ENCODE measurements at places on chromosomes 1 and 21.

DNA sequence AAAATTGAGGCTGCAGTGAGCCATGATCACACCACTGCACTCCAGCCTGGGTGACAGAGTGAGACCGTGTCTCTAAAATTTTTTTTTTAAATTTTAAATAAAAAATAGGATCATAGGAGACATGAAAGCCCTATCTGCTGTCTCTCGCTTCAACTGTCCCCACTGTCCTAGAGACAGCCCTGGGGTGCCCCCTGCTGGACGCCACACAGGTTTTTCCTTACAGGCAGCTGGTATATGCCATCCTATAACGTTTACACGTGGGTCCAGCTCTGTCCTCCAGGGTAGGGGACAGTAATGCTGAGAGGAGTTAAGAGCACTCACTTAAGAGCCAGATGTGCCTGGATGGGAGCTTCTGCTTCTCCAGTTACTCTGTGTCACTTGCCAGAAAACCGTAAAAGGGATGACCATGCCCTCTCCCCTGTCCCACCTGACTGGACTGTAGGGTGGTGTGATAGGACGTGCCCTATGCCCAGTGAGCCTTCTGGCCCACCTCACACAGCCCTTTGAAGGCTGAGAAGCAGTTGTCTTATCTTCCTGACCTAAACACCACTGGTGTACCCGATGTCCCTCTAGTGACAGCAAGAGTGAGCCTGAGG is 8.5 kb downstream of the FBXO2 start:
- no peaks in the 10 kb centered on the region for H3K27me3 ChIP-seq
- peaks cover 16% of the 10 kb centered on the region for H3K4me1 ChIP-seq
- H3K4me3 ChIP-seq = no peak overlapping the region
- peak; percentile 79 for DNase-seq
- H3K27ac ChIP-seq = no peak overlapping the region

DNA sequence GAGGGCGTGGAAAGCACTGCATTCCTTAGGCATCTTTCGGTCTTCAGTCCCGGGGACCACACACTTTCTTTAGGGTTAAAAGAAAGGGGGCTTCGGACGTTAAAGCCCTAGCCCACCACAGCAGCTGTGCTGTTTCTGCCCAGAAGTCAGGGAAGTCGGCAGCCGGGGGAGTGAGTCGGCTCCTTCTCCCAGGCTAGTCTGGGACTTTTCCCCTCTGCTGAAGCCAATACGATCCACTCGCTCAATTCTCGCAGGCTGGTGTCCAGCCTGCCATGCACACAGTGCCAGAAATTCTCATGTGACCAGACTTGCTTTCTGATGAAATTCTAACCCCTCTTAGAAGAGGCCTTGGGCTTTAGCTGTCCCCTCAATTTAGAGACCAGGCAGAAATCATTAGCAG is 67.7 kb downstream of the BCAR3 start:
- H3K36me3 ChIP-seq = peaks cover 2% of the 10 kb centered on the region
- no peak for DNase-seq
- H3K27ac ChIP-seq = no peak overlapping the region

GRCh38 chr1:183543619-183544204 is 46.5 kb downstream of the NCF2 start:
- peak; percentile 59 for DNase-seq
- H3K27me3 ChIP-seq = no peaks in the 10 kb centered on the region
- H3K36me3 ChIP-seq = peaks cover 18% of the 10 kb centered on the region
- H3K4me3 ChIP-seq = no peak overlapping the region
- peaks cover 4% of the 10 kb centered on the region for H3K4me1 ChIP-seq

DNA sequence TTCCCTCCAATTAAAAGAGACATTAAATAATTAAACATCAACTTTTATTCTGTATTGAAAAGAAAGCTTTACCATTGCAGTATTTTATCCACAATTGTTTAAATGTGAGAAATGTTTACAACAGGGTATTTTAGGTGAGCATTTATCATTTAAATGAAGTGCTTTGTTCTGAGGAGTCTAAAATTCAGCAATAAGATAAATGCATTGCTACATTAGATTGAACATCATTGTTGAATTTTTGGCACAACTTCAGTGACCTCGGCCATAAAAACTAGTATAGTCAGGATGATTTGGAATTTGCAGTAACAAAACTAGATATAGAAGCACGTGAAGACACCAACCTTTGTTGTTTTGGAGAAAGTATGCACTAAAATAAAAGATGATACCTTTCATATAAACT is 692.9 kb downstream of the USP25 start:
- no peak overlapping the region for H3K27ac ChIP-seq
- no peak for DNase-seq
- no peak overlapping the region for H3K4me3 ChIP-seq
- no peaks in the 10 kb centered on the region for H3K27me3 ChIP-seq

DNA sequence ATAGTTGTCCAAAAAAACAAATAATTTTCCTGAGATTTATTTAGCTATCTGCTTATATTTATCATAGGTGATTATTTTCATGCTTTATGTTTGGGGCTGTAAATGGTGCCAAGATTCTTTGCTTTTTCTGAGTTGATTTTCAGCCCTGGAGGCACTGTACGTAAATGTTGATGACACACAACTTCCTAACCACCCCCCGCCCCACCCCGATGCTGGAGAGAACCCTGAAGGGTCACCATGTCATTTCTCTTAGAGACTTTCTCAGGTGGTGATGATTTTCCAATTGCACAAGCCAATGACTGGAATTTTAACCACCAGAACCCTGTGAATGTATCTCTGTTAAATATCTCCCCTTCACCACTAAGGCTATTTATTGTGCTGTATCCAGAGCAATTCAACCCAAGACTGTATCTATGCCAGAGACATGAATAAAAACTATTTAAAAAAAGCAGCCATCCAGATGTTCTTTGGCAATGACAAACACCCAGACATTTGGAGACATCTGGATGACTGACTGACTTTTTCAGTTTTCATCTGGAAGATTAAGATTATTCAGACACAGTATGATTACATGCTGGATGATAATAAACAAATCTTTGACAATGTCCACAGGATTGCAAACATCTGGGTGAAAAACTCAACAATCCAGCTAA is 346.0 kb downstream of the LMX1A start:
- H3K36me3 ChIP-seq = no peaks in the 10 kb centered on the region
- H3K4me1 ChIP-seq = no peaks in the 10 kb centered on the region
- no peak for DNase-seq
- no peaks in the 10 kb centered on the region for H3K27me3 ChIP-seq

- no peak overlapping the region for H3K27ac ChIP-seq
- H3K4me3 ChIP-seq = no peak overlapping the region
- peaks cover under 1% of the 10 kb centered on the region for H3K4me1 ChIP-seq
- H3K27me3 ChIP-seq = peaks cover 5% of the 10 kb centered on the region
Measured at GRCh38 chr1:41404308-41404761, 43.1 kb downstream of the FOXO6 start.

- no peak overlapping the region for H3K4me3 ChIP-seq
- H3K27me3 ChIP-seq = no peaks in the 10 kb centered on the region
- H3K36me3 ChIP-seq = no peaks in the 10 kb centered on the region
- no peaks in the 10 kb centered on the region for H3K4me1 ChIP-seq
- no peak for DNase-seq
Measured at GRCh38 chr1:232223183-232223708, 406.7 kb downstream of the SIPA1L2 start.

- H3K27ac ChIP-seq = no peak overlapping the region
- no peak for DNase-seq
- H3K27me3 ChIP-seq = peaks cover 7% of the 10 kb centered on the region
- H3K4me1 ChIP-seq = no peaks in the 10 kb centered on the region
- no peaks in the 10 kb centered on the region for H3K36me3 ChIP-seq
Measured at GRCh38 chr1:116297495-116298212, 75.4 kb upstream of the ATP1A1 start.

- H3K27me3 ChIP-seq = no peaks in the 10 kb centered on the region
- no peak overlapping the region for H3K4me3 ChIP-seq
- H3K4me1 ChIP-seq = no peaks in the 10 kb centered on the region
- no peak for DNase-seq
Measured at GRCh38 chr1:226382030-226382429, 25.9 kb downstream of the PARP1 start.

DNA sequence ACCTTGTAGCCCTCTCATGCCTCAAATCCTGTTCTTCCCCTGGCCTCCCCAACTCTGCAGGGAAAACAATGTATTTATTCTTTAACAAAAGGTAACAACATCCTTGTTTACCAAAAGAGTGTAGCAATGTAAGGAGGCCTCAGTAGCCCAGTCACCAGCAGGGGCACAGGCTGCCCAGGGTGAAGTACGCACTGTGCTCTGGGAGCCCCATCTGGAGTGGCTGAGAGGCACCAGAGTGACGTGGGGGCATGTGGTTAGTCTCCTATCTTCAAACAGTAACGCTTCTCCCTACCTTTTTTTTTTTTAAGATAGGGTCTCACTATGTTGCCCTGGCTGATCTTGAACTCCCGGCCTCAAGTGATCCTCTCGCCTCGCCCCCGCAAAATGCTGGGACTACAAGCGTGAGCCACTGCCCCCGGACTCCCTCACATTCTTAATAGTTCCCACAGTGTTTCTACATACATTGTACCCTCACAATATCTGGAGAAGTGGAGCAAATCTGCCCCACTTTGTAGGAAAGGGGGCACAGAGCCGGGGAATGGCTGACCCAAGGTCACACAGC is 51.3 kb upstream of the ECE1 start:
- no peak for DNase-seq
- no peaks in the 10 kb centered on the region for H3K27me3 ChIP-seq
- peaks cover 6% of the 10 kb centered on the region for H3K36me3 ChIP-seq
- H3K4me1 ChIP-seq = peaks cover 53% of the 10 kb centered on the region
- H3K4me3 ChIP-seq = no peak overlapping the region

DNA sequence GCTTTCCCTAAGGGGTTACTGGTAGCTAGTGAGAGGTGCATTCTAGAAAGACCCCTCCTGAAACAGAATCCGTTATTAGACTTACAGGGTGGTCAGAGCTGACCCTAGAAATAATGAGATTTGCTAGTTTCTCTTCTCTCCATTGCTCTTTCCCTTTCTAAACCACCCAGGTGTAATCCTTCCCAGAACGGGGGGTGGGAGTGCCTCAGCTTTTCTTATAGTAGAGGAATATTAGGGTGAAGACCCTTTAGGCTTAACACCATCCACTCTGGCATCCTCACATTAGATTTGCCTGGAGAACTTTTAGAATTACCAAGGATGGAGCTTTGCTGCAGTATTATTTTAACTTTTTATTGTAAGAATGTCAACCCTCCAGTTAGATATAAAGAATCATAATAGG is 49.4 kb downstream of the CAPN9 start:
- H3K27ac ChIP-seq = no peak overlapping the region
- no peaks in the 10 kb centered on the region for H3K4me1 ChIP-seq
- DNase-seq = no peak
- peaks cover 13% of the 10 kb centered on the region for H3K27me3 ChIP-seq
- no peaks in the 10 kb centered on the region for H3K36me3 ChIP-seq

GRCh38 chr1:20137055-20137454 is 2.1 kb upstream of the PLA2G2F start:
- no peak overlapping the region for H3K4me3 ChIP-seq
- no peak overlapping the region for H3K27ac ChIP-seq
- no peak for DNase-seq
- no peaks in the 10 kb centered on the region for H3K4me1 ChIP-seq
- H3K36me3 ChIP-seq = no peaks in the 10 kb centered on the region

DNA sequence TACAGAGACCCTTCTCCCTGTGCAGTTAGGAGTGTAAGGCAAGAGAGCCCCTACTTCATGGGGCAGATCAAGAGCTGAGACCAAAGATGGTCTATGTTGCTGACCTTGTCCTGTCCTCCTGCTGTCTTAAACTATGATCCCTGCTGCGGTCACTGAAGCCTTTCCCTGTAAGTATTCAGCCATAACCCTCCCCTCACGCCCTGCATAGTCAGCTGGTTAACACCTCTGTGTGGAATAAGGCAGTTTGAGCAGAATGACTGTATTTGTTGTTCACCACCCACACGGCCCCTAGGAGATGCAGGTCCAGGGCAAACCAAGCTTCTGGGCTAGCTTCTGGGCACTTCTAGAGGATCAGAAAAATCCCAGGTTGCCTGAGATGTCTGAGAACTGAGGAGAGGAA is 356 bp downstream of the TSPAN1 start:
- H3K27ac ChIP-seq = no peak overlapping the region
- H3K36me3 ChIP-seq = no peaks in the 10 kb centered on the region
- no peak for DNase-seq
- peaks cover 31% of the 10 kb centered on the region for H3K4me1 ChIP-seq

DNA sequence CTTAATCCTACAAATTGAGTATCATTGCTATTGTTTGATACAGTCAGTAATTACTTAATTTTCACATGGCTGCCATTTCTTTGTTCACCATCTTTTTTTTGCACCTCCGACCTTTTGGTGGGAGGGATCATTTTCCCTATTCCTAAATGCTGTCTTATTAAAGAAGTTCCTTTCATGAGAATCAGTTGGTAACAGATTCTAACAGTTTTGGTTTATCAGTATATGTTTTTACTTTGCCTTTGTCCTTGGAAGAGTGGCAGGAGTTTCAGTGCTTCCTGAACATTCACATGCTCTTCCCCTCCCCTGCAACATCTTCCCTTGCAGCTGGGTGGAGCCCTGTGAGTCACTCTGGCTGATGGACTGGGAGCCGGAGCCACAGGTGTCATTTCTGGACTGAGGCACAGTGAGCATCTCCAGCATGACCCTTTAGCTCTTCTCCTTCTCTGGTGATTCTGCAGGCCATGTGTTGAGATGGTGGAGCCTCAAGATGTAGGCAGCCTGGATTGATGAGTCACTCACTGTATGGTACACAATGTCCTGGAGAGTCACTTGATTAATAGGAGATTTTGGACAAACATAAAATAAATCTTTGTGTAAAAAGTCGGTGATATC is 217.7 kb downstream of the URB2 start:
- H3K27ac ChIP-seq = no peak overlapping the region
- no peak overlapping the region for H3K4me3 ChIP-seq
- H3K36me3 ChIP-seq = no peaks in the 10 kb centered on the region
- DNase-seq = no peak
- H3K4me1 ChIP-seq = peaks cover 36% of the 10 kb centered on the region

GRCh38 chr1:216032961-216033614 is 390.2 kb downstream of the USH2A start:
- no peaks in the 10 kb centered on the region for H3K27me3 ChIP-seq
- H3K27ac ChIP-seq = no peak overlapping the region
- no peaks in the 10 kb centered on the region for H3K4me1 ChIP-seq
- H3K4me3 ChIP-seq = no peak overlapping the region

- H3K4me1 ChIP-seq = no peaks in the 10 kb centered on the region
- no peak for DNase-seq
- H3K4me3 ChIP-seq = no peak overlapping the region
- H3K27ac ChIP-seq = no peak overlapping the region
Measured at GRCh38 chr1:116923421-116923820, 13.7 kb downstream of the PTGFRN start.

DNA sequence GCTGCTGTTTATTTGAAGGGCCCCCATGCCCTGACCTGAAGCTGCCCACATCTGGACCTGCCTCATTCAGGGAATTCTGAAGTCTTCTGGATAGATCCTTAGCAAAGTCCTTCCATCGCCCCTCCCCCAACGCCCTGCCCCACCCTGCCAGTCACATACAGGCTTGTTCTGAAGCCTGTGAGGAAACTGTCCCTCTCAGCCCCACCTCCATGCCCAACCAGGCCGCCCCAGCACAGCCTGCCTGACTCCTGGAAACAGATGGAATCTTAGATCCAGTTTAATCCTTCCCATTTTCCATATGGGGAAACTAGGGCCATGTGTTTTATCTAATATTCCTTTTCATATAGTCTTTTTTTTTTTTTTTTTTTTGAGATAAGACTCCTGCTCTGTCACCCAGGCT is 44.5 kb upstream of the GPR37L1 start:
- DNase-seq = no peak
- H3K36me3 ChIP-seq = no peaks in the 10 kb centered on the region
- no peak overlapping the region for H3K27ac ChIP-seq
- H3K27me3 ChIP-seq = no peaks in the 10 kb centered on the region
- no peaks in the 10 kb centered on the region for H3K4me1 ChIP-seq

All from B cell (primary cell).